T-helper 22 cell (primary cell): ENCODE measurements at places on chromosomes 7 and 10.

DNA sequence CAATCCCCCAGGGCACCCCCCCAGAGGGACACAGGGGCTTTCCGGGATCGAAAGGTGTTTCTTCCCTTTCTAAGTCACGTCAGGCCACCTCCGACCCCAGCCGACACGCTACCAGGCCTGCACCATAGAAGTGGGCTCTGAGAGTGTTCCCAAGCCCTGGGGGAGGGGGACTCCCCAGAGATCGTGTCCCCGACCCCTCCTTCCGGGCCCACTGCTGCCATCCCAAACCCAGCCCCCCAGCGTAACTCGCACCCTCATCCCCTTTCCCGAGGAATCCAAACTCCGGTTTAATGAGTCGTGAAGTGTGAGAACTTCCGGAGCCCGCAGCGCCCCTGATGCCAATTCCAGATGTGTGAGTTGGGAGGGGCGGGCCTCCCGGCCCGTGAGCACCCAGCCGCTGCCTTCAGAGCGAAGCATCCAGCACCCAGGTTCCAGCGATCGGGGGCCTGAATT is 11.3 kb downstream of the UNCX start:
- no peak for DNase-seq

DNA sequence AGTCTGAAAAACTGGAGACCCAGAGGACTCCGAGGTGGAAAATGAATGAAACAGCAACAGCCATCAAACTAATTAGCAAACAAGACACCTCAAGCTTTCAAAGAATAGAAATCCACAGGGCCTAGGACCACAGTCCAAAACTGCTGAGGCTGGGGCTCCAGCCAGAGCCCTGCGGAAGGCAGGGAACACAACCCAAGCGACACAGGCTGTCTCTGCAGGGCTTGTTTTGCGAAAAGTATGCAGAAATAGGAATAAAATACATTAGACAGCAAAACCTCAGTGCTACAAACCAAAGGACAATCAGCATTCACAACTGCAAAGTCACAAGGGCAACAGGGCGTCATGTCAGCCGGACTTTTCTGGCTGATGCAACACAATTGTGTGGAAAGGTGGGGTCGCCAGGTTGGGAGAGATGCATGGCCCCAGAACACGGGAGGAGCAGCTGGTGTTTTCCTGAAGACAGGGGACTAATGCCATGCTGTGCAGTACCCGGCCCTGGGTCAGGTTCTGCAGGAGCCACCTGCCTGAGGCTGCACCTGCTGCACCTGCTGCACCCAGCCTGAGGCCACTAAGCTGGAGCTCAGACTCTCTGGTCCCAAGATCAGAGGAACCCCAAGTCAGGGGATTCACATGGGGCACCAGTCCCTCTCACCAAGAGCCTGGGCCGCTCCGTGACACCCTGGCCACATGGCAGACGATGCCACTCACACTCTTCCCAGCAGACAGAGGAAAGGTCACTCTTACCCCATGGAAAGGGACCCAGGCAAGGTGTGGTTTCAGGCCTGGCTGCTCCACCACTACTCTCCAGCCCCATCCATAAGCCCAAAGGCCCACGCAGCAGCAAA is 74.2 kb downstream of the MAD1L1 start:
- no peak for DNase-seq

GRCh38 chr10:124281666-124282065 is 137.1 kb downstream of the OAT start:
- DNase-seq, result no peak

DNA sequence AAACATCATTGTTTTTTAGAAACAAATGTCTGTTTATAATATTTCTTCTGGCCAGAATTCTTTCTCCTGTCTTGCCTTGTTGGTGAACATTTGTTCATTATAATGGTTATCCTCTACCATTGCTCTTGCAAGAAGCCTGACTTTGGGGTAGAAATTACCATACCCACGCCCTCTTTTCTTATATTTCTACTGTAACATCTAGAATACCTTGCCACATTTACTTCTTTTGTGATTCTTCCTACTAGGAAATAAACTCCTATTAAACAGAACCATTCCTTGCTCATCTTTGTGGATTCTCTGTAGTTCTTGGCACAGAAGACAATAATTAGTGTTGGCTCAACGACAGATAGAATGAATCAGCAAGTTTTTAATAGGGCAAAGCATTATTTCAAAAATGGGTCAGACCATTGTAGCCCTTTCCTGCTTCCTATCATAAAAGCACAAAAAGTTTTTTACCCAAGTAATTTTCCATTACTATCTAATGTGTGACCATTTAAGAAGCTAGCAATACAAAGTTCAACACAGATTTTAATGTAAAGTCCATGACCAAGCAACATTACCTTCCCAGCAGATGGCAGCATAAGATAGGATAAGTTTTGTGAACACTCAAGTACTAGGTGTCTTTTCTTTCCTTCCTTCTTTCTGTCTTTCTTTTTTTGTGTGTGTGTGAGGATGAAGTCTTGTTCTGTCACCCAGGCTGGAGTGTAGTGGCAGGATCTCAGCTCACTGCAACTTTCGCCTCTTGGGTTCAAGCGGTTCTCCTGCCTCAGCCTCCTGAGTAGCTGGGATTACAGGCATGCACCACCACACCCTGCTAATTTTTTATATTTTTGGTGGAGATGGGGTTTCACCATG is 270.4 kb downstream of the HGF start:
- no peak for DNase-seq

- DNase-seq, result no peak
Measured at GRCh38 chr7:156065400-156065799, 253.1 kb upstream of the SHH start.

DNA sequence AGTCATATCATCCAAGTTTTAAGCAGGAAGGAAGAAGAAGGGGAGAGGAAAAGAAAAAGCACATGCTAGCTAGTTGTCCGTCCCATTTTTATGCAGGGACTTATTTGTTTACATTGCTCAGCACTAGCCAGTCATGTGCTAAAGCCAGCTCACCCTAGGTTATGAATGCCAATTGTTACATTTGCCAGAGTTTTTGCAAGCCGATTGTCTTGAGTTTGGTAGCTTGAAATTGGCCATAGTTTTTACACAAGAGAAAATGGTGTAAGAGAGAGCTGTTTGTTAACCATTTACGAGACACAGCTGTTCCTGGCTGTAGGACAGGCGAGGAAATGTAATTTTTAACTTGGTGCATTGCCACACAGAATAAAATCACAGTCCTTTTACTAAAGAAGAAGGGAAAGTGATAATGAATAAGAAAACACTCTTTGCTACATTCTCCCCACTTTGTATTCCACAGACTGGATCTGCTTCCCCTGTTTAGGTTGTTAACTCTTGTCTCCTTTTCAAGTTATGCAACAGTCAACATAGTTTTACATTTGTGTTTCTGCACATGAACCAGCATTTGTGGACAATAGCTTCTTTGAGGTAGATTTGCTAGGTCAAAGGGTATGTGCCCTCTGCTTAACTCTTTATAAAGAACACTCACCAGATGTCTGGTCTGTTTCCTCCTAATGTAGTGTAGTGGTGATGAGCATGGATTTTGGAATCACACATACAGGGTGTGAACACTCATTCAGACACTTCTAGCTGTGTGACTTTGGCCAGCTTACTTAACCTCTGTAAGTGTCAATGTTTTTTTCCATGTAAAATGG is 357.2 kb downstream of the LRMDA start:
- DNase-seq, result no peak

GRCh38 chr10:61542596-61542995 is 89.4 kb upstream of the TMEM26 start:
- DNase-seq, result no peak

- no peak for DNase-seq
Measured at GRCh38 chr7:83119494-83119893, 43.2 kb downstream of the PCLO start.

- DNase-seq, result no peak
Measured at GRCh38 chr10:33669904-33670303, 335.4 kb upstream of the NRP1 start.

DNA sequence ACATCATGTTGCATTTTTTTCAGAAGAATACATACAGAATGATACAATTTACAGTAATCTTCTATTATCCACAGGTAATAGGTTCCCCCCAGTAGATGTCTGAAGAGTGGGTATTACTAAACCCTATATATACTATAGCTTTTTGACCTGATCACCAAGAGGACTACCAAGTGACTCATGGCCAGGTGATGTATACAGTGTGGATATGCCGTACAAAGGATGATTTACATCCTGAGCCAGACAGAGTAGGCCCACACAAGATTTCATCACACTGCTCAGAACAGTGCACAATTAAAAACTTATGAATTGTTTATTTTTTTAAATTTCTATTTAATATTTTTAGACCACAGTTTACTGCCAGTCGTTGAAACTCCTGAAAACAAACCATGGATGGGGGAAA is 70.6 kb downstream of the STEAP1B start:
- DNase-seq, result no peak

DNA sequence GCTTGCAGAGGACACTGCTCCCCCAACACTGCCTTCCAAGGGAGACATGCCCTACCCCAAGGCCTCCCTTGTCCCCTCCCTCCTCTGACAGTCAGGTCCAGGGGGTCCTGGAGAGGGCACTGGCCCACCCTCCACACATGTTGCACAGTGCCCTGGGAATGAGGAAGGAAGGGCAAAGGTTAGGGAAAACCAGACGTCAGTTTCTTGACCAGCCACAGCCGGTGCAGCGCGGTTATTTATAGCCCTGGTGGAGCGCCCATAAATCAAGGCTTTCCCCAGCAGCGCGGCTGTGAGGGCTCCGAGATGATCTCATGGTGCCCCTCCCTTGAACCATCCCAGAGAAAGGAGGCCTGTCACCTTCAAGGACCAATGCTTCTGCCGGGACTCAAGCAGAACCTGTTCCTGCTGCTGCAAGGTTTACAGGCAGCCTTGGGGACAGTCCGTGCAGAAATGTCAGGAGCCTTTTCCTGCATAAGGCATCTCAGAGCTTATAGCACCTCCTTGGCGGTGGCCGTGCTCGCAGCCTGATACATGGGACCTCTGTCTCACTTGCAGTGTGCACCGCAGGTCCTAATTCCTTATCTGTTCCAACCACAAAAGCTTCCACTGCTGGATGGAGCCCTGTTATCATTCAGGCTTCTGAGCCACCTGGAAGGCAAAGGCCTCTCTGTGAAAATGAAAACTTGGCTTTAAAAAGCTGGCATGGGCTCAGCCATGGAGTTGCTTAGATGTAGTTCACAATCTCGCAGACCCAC is 127.3 kb downstream of the LHPP start:
- no peak for DNase-seq
